ENCODE measurements at places on chromosomes 3 and 15. TPM values are rescaled to one million over a fixed set of nuclear protein-coding genes. Genes with fewer than 3 reads are reported as not detected.

GRCh38 chr3:9930804-9931418 is 2.7 kb upstream of the CRELD1 start:
- ATAC-seq = no peak

DNA sequence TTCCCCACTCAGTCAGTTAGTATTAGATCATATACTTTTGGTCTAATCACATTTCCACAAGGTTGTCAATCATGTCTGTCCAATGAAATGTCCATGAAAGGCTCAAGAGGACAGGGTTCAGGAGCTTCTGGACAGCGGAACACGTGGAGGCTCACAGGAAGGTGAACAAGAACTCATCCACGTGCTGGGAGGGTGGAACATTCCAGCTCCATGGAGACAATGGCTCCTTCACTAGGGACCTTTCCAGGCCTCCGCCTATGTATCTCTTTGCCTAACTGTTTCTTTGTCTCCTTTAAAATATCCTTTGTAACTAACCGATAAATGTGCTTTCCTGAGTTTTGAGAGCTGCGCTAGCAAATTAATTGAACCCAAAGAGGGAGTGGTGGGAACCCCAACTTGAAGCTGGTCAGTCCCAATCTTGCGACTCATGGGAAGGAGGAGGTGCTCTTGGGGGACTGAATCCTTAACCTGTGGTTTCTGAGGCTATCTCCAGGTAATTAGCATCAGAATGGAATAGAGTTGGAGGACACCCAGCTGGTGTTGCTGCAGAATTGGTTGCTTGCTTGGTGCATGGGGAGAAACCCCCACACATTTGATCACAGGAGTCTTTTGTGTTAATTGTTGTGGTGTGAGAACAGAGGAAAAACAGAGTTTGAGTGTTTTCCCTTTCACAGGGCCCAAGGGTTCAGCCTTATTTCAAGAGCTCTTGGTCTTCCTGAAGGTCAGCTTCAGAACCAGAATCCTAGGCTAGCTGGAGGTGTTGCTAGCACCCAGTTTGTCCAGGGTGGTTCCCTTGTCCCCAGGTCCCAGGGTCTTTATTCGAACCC is 3.0 kb upstream of the TKT start:
- ATAC-seq = no peak

The CELSR3 gene
- 27.1 TPM for total RNA-seq

- peak; percentile 18 for ATAC-seq
Observed at GRCh38 chr3:58487140-58487886, 4.6 kb upstream of the KCTD6 start.

The TMEM39A gene
- total RNA-seq = 48.1 TPM

- ATAC-seq = no peak
Observed at GRCh38 chr3:128173849-128174248, 20.6 kb downstream of the EEFSEC start.

The NR2C2 gene
- 45.4 TPM for total RNA-seq

The PRR20G gene
- total RNA-seq = not detected

The ANP32A gene
- total RNA-seq = 221 TPM

The APBA2 gene
- 2.3 TPM for total RNA-seq

The RASSF1 gene
- 139 TPM for total RNA-seq

The TP63 gene
- 0.76 TPM for total RNA-seq

DNA sequence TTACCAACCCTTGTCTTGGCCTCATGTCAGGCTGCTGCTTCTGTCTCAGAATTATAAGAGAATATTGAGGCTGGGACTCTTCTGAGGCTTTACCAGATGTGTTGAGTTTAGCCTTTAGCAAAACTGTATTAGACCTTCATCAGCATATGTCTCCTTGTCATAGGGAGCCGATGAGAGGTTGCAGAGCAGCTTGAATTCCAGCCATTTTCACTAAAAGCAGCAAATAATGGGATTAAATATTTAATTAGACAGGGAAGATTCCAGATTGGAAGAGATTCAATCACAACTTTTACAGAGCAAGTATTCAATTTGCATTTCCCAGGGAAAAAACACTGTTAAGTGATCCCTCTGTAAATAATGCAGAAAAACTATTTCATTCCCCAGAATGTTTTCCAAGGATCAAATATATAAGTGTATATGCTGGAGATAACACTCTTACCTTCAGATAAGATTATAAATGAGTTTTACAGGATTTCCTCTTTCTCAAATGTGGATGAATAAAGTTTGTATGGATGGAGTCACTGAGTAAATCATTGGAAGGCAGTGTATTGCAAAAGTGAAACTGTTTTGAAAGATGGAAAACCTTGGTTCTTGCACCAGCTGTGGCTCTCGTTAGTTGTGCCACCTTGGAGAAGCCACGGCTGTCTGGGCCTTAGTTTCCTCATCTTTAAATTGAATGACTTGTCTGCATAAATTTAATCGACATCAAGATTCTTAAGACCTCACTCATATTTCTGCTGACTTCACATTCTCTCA is 466.4 kb upstream of the SGO1 start:
- ATAC-seq = no peak

- peak; percentile 13 for ATAC-seq
Observed at GRCh38 chr15:90161950-90162361, 39.2 kb upstream of the SEMA4B start.

DNA sequence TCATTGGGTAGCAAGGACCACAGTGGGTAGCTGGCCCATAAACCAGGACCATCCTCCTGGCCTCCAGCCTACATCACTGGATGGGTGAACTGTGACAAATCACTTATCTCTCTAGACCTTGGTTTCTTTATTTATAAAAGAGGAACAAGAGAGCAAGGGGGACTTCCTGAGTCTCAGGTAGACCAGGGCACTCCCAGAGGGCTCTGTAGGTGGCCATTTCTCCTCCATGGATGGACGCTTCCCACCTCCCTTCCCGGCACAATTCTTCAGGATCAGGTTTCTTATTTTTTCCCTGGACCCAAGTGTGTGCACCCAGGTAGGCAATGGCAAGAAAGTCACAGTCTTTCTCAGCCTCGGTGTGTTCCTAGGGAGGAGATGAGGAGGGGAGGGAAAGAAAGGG is 41.4 kb upstream of the SPATA12 start:
- ATAC-seq = no peak

- ATAC-seq = no peak
Observed at GRCh38 chr15:40265355-40265754, 17.5 kb downstream of the ANKRD63 start.

GRCh38 chr15:83199288-83199687 is 8.3 kb downstream of the HDGFL3 start:
- ATAC-seq = peak; percentile 82

- ATAC-seq = no peak
Observed at GRCh38 chr15:70523616-70524015, 239.7 kb downstream of the UACA start.

DNA sequence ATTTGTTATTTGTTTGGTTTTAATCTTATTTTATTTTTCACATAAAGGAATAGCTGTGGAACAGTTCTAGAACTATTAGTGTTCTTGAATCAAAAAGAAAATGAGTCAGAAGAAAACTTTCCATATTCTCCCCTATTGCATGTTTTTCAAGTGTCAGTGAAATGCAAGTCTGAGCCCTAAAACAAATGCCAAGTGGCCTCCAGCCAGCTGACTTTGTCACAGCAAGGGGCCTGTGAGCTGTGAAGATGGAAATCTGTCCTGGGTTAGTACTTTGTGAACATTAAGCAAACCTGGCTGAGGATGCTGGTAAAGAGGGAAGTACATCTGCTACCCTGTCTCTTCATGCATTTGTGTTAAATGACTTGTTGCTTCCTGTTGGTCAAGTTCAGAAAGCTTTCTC is 14.2 kb downstream of the LRRC49 start:
- no peak for ATAC-seq

DNA sequence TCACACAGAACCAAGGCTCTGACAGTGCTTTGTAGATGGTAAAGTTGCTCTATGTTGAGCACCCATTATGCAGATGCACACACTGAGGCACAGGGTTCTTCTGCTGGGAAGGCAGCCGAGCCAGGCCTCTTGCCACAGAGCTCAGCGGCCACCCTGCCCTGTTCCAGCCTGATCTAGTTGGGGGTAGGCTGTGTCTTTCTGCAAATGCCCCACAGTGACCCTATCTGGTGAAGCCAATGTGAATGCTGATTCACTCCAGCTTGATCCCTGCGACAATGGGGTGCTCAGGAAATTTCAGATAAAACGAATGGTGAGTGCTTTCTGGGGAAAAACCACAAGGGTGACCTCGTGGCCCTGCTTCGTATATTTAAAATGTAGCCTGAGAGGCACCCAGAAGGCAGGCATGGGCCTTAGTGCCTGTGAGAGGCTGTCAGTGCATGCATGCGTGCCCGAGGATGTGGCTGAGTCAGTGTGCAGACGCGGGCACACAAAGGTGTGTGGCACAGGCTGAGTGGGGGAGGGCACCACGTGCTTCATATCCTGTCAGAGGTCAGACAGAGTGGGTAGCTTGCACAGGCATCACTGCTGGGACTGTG is 85.7 kb downstream of the ATP2B2 start:
- peak; percentile 72 for ATAC-seq

DNA sequence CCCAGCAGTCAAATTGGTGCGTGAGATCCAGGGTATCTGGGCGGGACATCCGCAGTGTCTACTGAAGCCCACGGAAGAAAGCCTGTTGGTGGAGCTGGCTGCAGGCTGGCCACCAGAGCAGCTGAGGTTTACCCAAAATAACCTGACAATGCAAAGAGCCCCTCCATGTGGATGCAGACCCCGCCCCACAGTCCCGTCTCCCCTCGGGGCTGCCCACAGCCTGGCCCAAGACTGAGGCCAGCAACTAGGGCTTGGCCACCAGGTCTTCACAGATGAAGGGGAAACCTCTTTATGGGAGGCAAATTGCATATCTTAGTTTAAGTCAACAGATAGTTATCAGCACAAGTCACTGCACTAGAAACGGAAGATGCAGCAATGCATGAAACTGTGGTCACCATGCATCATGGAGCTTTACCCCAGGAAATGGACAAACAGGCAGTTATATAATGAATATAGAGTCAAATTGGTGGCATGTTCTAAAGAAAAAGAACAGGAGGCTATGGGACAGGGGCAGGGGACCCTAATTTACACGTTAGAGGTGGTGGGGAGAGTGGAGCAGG is 86.3 kb downstream of the ARNT2 start:
- no peak for ATAC-seq

DNA sequence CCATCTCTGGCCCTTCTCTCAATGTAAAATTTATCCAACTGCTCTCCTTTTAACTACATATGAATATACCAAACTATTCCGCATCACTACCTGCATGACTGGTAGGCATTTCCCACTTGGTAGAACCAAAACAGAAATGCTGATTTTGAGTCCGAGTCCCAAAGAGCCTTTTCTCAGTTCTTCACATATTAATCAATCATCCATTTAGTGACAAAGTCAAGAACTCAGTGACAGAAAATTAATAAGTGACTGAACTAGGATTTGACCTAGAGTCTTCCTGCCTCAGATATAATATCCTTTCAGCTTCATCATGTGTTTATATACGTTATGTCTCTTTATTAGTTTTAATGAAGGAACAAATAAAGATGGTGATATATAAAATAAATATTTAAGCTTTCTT is 700.6 kb upstream of the GOLIM4 start:
- no peak for ATAC-seq

The NFKBIZ gene
- 88.4 TPM for total RNA-seq

DNA sequence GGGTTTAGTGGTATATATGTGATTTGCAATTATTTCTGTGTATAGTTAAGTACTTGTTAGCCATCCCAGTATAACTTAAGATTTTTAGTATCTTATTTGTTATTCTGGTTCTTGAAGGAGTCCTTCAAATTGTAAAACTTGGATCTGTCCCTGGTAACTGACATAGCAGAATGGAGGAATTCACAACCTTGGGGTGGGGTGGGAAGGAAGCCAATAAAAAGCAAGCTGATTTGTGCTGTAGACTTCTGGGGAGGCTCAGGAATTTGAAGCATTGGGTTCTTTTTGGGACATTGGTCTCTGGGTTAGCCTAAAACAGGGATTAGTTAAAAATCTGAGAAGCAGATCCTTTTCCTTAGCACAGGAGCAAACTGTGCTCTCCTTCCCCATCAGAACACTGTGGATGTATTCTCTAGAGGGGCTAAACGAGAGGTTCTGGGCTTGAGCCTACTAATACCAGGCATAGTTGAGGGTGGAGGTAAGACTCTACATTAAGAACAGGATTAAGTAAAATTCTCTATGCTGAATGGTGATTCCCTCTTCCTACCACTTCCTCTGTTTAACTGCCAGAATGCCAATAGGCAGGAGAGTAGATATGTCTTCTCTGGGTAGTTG is 42.2 kb downstream of the GMPS start:
- no peak for ATAC-seq

DNA sequence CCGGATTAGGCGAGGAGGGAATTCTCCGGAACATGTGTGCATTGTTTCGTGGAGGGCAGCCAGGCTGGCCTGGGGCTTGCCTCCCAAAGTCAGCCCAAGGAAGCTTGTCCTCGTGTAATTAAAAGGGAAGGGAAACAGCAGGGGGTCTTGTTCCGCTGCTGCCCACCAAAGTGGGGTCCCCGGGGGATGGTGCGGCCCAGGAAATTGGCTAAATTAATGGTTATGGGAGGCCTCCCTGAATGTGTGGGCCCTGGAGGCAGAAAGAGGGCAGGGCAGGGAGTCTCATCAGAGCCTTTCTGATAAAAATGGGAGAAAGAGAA is 118.1 kb downstream of the OPA1 start:
- ATAC-seq = no peak

DNA sequence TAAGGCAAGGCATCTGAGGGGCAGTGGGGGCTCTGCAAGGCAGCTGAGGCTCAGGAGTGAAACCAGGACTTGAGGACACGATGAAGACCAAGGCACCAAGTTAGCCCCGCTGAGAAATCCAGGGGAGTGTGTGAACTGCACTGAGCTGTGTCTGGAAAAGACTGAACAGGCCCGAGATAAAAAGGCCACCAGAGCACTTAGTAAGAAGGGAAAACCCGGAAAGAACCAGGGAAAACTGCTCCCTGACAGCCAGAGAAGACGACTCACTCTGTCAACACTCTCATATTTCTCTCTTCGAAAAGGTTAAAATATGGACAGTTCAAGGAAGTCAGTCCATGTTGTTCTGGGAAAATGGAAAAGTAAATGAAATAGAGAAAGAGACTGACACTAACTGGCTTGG is 109.0 kb downstream of the SEC22A start:
- ATAC-seq = no peak

DNA sequence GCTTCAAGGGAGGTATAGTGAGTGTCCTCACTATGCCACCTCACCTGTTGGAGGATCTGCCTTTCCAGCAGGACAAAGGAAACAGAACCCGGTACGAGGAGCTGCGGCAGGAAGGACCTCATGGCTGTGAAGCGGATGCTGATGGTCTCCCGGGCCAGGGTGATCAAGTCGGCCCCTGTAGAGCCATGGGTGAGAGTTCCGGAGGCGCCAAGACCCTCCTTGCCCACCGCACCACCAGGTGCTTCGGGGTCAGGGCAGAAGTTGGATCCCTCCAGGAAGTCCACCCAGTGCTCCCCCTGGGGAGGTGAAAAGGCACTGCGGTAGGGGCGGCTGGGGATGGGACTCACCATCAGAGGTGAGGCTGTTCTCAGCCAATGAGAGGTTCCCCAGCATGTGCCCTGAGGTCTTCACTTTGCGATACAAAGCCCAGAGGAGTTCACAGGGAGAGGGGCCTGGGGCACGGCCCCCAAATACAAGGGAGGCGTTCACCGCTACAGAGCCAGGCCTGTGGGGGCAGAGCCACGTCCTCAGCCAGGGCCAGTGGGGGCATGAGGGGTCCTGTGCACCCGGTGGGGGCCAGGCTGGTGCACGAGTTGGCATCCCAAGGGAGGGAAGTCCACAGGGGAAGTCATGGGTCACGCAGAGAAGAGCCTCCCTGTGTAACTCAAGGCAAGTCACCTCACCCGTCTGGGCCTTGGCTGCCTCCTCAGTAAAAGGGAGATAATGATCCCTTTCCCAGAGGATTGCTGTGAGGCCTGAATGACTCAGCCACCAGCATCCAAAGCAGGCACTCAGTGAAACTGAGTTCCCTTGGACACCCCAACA is 27.7 kb downstream of the C15orf39 start:
- no peak for ATAC-seq

The SERINC4 gene
- 0.24 TPM for total RNA-seq
